ENCODE measurements at places on chromosomes 5 and 9.

- peaks cover 8% of the 10 kb centered on the region for H3K27me3 ChIP-seq
- H3K4me3 ChIP-seq = no peak overlapping the region
- 0 out of 2 replicates have a peak, but pooled peaks cover 2% of the 10 kb centered on the region for H3K36me3 ChIP-seq
- H3K4me1 ChIP-seq = peaks cover 68% of the 10 kb centered on the region
- H3K27ac ChIP-seq = no peak overlapping the region
Measured at GRCh38 chr5:137034764-137035479, 464.2 kb downstream of the SPOCK1 start.

DNA sequence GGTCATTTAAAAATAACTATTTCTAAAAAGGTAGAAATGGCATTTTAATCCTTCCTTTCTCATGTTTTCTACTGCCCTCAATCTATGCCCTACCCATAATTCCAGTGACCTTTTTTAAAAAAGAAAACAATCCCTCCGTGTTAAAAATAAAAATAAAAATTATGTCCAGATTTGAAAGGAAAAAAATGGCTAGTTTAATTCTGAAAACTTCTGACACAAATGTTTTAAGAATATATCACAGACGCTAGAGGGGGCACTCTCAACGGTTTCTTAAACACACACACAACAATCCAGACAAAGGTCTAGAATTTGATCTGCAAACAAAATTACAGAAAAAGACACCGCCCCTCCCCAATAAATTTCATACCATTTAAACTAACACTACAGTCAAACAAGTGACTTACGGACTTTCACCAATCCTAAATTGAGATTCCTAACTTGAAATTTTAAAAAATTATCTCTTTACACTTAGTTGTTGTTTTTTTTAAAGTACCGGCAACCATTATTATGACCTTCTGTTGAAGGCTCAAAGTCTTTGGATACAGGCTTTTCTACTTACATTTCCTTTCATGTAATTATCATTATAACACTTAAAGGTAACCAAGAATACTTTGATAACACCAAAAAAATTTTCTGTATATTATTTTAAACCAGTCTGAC lies 38.2 kb downstream of the CLINT1 start:
- peaks cover 42% of the 10 kb centered on the region for H3K4me1 ChIP-seq
- H3K4me3 ChIP-seq = no peak overlapping the region
- H3K27me3 ChIP-seq = no peaks in the 10 kb centered on the region
- peak overlapping the region; percentile 61 for H3K27ac ChIP-seq
- no peak for DNase-seq
- peaks cover 3% of the 10 kb centered on the region for H3K36me3 ChIP-seq

GRCh38 chr9:95192631-95193030 lies 124.9 kb downstream of the FANCC start:
- no peaks in the 10 kb centered on the region for H3K36me3 ChIP-seq
- no peaks in the 10 kb centered on the region for H3K27me3 ChIP-seq
- H3K4me3 ChIP-seq = no peak overlapping the region
- DNase-seq = no peak
- peaks cover 28% of the 10 kb centered on the region for H3K4me1 ChIP-seq

DNA sequence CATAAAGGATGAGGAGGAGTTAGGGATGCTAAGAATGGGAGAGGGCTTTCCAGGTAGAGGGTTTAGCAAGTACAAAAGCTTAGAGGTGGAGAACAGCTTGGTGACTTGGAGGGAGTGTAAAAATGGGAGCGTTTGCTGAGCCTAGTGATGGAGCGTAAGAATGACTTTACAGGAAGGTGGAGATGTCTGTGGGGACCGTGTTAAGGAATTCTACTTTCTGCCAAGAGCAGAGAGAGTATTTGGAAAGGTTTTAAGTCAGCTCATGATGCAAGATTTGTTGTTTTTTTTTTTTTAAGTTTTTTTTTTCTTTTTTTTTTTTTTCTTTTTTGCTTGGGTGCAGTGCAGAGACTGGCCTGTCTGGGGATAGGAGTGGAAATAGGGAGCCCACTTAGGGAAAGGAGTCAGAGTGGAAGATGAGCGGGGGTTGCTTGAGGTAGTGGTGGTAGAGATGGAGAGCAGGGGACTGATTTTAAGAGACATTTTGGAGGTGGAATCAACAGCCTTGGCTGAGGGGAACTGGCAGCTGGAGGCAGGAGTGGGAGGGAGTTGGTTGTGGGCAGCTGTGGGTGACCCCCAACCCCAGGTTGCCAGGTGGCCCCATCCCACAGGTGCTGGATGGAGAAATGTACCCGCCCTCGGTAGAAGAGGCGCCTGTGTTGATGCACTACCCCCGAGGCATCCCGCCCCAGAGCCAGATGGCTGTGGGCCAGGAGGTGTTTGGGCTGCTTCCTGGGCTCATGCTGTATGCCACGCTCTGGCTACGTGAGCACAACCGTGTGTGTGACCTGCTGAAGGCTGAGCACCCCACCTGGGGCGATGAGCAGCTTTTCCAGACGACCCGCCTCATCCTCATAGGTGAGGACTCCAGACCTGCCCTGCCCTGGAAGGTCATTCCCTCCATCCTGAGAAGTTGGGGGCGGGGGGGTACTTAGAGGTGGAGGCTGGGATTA lies 12.4 kb downstream of the PTGS1 start:
- H3K27me3 ChIP-seq = no peaks in the 10 kb centered on the region
- H3K4me1 ChIP-seq = no peaks in the 10 kb centered on the region
- DNase-seq = no peak
- H3K36me3 ChIP-seq = 0 out of 2 replicates have a peak, but pooled peaks cover 3% of the 10 kb centered on the region

DNA sequence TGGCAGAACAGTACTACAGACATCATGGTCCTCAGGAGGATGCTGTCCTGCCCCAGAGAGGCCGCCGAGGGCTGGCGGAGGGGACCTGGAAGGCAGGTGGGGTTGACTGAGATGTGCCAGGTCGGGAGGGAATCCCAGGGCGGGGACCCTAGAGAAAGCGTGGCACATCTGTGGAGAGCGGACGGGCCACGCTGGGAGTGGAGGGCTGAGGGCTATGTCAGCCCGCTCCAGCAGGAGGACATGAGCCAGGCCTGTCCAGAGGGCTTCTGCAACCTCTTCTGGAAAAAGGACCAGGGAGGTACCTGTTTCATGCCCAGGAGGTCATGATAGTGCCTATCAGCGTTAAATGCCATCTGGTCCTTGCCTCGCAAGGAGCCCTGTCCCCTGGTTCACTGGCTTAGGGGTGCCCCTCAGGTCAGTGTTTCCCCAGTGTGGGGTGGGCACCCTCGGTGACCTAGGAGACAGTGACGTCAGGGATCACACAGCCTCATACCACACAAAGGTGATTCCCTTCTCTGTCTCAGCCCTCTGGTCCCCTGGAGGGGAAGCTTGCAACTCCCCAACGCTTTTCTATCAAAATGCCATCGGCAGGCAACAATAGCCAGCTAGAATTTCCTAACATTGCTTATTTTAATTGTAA lies 103.6 kb upstream of the IER5L start:
- no peak for DNase-seq
- no peaks in the 10 kb centered on the region for H3K36me3 ChIP-seq
- no peaks in the 10 kb centered on the region for H3K27me3 ChIP-seq
- H3K27ac ChIP-seq = no peak overlapping the region
- H3K4me3 ChIP-seq = no peak overlapping the region

GRCh38 chr5:147234825-147235635 lies at the start of gene STK32A:
Gene STK32A (plus strand): TSS chr5:147235026. CDS start chr5:147239635, 4,609 bp downstream.
- DNase-seq = peak; percentile 88
- H3K27me3 ChIP-seq = peaks cover 48% of the 10 kb centered on the region
- H3K36me3 ChIP-seq = no peaks in the 10 kb centered on the region
- H3K4me1 ChIP-seq = peaks cover 6% of the 10 kb centered on the region
- H3K4me3 ChIP-seq = peak within 1 kb of the TSS; percentile 83

DNA sequence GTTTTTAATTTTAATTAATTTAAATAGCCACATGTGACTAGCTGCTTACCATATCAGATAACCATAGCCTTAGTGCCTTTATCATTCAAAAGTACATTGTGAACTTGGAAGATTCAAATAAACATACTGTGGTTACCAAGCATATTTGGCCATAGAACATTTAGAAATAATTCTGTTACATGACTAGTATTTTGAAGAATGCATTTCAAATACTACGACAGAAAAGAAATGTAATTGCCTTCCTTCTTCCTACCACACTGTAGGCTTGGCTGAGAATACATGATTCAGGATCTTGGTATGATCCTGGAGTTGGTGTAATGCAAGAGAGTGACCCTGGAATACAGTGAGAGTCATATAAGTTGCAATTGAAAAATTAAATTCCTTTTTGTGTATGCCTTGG lies 109.7 kb upstream of the PCA3 start:
- no peak overlapping the region for H3K27ac ChIP-seq
- no peaks in the 10 kb centered on the region for H3K36me3 ChIP-seq
- no peaks in the 10 kb centered on the region for H3K27me3 ChIP-seq
- no peak for DNase-seq
- H3K4me3 ChIP-seq = no peak overlapping the region
- H3K4me1 ChIP-seq = peaks cover 47% of the 10 kb centered on the region

Data from WTC11 (cell line).